ENCODE measurements at places on chromosomes 12 and 14. TPM values are rescaled to one million over a fixed set of nuclear protein-coding genes. Genes with fewer than 3 reads are reported as not detected.

- no peak overlapping the region for H3K27ac ChIP-seq
- H3K27me3 ChIP-seq = no peaks in the 10 kb centered on the region
- H3K4me1 ChIP-seq = no peaks in the 10 kb centered on the region
- DNase-seq = no peak
- no peak overlapping the region for H3K4me3 ChIP-seq
These were observed 50.7 kb upstream of the NRXN3 start for GRCh38 chr14:78119440-78119839.

DNA sequence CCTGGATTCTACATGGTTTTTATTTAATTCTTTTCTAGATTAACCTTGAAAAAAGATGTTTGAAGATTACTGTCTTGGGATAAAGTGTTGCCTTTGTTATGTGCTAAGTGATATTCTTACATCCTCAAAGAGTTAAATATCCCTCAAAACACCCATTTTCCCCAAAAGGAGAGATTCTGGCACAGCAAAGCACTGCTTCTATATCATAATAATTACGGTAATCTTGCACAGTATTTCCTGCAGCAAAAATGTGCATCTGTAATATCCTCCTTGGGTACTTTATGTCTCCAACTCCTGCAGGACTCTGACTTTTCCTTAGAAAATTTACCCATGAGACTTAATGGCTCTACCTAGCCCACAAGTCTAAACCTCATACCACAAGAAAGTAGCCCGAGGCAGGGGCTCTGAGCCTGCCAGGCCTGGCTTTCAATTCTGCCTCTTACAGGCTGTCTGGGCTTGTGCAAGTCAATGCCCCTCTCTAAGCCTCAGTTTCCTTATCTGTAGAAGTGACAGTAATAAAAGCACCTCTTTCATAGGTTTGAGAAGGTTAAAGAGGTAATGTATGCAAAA is 45.8 kb downstream of the SVOP start:
- H3K4me3 ChIP-seq = no peak overlapping the region
- no peaks in the 10 kb centered on the region for H3K4me1 ChIP-seq
- no peak for DNase-seq
- H3K27ac ChIP-seq = no peak overlapping the region
- H3K27me3 ChIP-seq = no peaks in the 10 kb centered on the region

DNA sequence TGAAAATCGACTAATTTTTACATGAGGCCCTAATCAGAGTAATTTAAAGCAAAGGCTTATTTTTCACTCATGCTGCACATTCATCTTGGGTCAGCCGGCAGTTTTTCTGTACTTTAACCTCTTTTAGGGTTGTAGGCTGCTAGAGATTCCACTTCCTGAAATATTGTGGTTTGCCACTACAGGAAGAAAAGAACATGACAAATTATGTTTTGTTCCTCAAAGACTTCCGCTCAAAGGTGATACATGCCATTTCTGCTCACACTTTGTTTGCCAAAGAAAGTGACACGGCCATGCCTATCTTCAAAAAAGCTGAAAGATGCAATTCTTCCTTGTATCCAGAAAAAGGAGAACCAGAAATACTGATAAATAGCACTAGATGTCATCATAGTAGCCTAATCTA is 183.4 kb upstream of the PPFIA2 start:
- no peaks in the 10 kb centered on the region for H3K4me1 ChIP-seq
- no peak for DNase-seq
- no peak overlapping the region for H3K27ac ChIP-seq
- no peaks in the 10 kb centered on the region for H3K27me3 ChIP-seq
- no peak overlapping the region for H3K4me3 ChIP-seq

- no peak overlapping the region for H3K27ac ChIP-seq
- no peak for DNase-seq
These were observed 97.6 kb upstream of the ZDHHC17 start for GRCh38 chr12:76666290-76666835.

DNA sequence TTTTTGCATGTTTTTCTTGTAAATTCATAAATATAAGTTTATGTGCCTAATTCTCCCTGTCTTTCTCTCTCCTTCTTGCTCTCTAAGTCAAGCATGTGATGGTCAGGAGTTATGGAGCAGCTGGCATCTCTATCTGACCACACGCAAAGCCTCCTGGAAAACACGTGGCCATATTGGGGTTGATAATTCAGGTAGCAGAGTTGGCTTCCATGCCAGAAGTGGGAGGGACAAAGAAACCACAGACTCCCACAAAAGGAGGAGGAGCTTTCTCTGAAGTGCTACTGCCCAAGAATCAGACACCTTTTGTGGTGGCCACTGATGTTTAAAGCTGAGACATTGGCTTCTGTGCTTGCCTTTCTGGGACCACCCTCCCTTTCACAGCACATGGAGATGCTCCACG is 517.6 kb upstream of the TMEM132C start:
- no peak overlapping the region for H3K4me3 ChIP-seq
- no peak overlapping the region for H3K27ac ChIP-seq
- no peaks in the 10 kb centered on the region for H3K27me3 ChIP-seq

DNA sequence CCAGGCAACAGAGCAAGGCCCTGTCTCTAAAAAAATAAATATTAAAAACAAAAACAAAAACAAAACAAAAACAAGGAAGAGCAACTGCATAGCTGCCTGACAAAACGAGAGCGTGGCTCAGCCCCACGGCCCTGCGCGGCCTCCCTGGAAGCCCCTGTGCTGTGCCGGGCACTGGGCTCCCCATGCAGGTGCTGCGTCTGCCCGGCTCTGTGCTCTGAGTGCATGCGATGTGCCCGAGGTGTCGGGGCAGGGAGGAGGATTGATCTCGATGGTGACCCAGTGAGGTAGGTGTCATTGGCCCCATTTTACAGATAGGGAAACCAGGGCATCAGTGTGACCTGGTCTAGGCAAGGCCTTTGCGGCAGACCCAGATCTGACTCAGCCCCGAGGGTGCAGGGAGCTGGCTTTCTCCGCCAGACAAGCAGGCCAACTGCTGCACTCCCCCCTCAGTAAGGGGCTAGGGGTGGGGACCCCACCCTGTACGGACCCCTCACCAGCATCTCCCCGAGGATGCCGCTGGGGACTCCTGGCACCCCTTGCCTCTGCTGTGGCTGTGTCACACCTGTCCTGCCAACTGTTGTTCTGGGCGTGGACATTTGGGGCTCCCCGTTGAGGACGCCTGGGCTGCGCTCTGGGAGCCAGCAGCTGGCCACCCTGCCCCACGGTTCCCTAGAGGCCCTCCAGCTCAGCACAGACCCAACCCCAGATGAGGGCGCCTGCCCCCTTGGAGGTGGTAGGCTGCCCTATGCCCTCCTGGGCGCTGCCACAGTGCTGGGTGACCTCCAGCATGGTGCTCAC is 15.3 kb downstream of the GPR132 start:
- H3K27me3 ChIP-seq = no peaks in the 10 kb centered on the region
- no peaks in the 10 kb centered on the region for H3K4me1 ChIP-seq
- no peak overlapping the region for H3K4me3 ChIP-seq
- H3K27ac ChIP-seq = no peak overlapping the region
- DNase-seq = no peak

- H3K4me3 ChIP-seq = no peak overlapping the region
- no peaks in the 10 kb centered on the region for H3K4me1 ChIP-seq
- DNase-seq = no peak
- no peaks in the 10 kb centered on the region for H3K27me3 ChIP-seq
These were observed 283.0 kb upstream of the PRKD1 start for GRCh38 chr14:30210630-30211029.

DNA sequence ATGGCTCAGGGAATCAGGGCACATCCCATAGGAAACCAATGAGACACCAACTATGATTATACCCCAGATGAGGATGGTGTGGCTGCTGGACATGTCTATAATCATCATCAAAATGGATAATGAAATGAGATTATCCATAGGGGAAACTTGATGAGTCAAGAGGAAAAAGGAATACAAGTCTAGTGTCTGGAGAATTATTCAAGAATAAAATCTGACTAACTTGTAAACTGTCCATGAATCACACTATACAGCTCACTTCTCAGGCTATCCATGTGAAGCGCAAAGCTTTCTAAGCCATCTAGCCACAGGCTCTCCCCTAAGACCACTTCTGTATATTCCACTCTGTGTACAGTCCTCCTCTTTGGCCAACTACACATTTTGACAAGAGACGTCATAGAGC is 52.5 kb downstream of the DUSP16 start:
- H3K36me3 ChIP-seq = no peaks in the 10 kb centered on the region
- no peaks in the 10 kb centered on the region for H3K27me3 ChIP-seq
- peaks cover 6% of the 10 kb centered on the region for H3K4me1 ChIP-seq
- H3K27ac ChIP-seq = no peak overlapping the region

GRCh38 chr12:102107970-102108369 is 11.9 kb downstream of the NUP37 start:
- no peaks in the 10 kb centered on the region for H3K27me3 ChIP-seq
- no peak overlapping the region for H3K4me3 ChIP-seq
- no peak for DNase-seq
- H3K4me1 ChIP-seq = no peaks in the 10 kb centered on the region

GRCh38 chr14:68401317-68401716 is 391.6 kb downstream of the ZFP36L1 start:
- H3K27ac ChIP-seq = no peak overlapping the region
- DNase-seq = no peak
- H3K4me3 ChIP-seq = no peak overlapping the region
- H3K36me3 ChIP-seq = no peaks in the 10 kb centered on the region
- peaks cover 40% of the 10 kb centered on the region for H3K4me1 ChIP-seq

DNA sequence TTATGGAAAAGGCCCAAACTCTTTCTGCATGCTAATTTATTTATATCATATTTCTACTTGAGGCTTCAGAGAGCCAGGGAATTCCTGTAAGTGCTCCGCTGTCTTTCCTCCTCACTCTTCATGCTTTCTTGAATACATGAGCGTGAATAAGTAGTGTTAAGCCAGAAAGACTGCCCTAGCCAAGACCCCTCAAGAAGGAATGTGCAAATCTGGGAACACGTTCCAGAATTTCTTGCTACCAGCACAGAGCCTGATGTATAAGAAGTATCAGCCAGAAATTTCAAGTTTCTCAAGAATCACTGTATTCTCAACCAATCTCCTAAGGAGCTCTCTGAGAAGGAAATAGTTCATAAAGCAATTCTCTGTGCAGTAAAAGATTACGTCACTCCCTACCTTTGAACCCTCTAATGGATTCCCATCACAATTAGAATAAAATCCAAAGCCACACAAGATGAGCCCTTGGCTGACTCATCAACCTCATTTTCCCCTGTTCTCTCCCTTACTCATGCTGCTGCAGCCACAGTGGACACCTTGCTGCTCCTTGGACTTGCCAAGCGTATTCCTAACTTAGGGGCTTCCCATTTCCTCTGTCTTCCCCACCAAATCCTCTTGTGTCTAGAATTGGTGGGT is 6.9 kb upstream of the TSPAN8 start:
- H3K4me3 ChIP-seq = no peak overlapping the region
- DNase-seq = no peak
- H3K36me3 ChIP-seq = no peaks in the 10 kb centered on the region
- no peaks in the 10 kb centered on the region for H3K27me3 ChIP-seq
- H3K27ac ChIP-seq = no peak overlapping the region

GRCh38 chr14:104724981-104725771 is 1.1 kb downstream of the ADSS1 start:
- peaks cover 3% of the 10 kb centered on the region for H3K4me1 ChIP-seq
- H3K27me3 ChIP-seq = no peaks in the 10 kb centered on the region
- H3K36me3 ChIP-seq = no peaks in the 10 kb centered on the region
- peak overlapping the region; percentile 45 for H3K4me3 ChIP-seq
- peak; percentile 53 for DNase-seq
- H3K27ac ChIP-seq = no peak overlapping the region

- H3K27ac ChIP-seq = no peak overlapping the region
- DNase-seq = no peak
- no peak overlapping the region for H3K4me3 ChIP-seq
- H3K36me3 ChIP-seq = no peaks in the 10 kb centered on the region
These were observed 53.0 kb downstream of the SMUG1 start for GRCh38 chr12:54135621-54136350.

DNA sequence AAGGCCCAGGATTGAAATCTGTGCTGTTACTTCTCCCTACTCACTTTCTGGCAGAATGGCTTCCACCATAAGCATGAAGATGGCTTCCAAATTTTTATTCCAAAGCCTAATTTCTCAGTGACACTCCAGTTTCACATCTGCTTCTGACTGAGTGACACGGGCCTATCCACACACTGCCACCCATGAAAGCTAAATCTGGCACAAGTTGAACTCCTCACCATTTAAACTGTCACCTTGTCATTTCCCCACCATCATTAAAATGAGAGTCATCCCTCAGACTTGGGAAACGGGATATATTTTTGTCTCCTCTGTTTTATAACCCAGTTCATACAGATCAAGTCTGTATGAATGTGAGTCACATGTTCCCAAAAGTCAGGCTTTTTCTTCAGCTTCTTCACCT is 77.1 kb downstream of the MGST1 start:
- H3K36me3 ChIP-seq = no peaks in the 10 kb centered on the region
- no peak overlapping the region for H3K4me3 ChIP-seq

The CYP27B1 gene
- total RNA-seq = 0.92 TPM

The LRTM2 gene
- total RNA-seq = not detected

The RNASE3 gene
- not detected for total RNA-seq

The ZDHHC22 gene
- not detected for total RNA-seq

The CD163L1 gene
- 0.51 TPM for total RNA-seq

All from ovary (tissue), 10 donors.